ENCODE measurements at places on chromosomes 2 and 18.

DNA sequence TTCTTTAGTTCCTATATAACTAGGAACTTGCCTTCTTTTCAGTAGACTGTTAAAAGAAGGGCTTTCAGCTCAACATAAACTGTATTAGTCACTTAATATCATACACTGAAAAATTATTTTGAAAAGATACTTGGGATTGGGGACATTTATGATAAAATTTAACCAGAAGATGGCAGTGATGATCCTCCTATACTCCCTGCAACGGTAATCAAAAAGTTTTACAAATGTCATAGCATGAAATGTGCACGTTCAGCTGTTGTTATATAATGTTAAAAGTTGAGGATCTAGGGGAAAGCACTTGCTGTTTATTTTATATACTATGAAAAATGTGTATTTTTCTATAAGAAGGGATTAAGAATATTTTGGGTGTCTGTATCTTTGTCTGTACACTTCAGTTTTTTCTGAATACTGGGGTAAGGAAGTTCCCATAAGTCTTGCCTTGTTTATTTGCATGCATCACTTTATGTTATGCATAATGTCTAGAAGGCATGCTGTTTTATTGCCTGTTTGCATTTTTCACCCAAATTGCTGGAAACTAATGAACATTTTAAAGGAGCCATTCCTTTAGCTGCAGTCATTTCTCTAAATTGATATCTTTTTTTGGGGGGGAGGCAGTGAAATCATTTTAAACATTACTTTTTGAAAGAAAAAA lies 19.0 kb downstream of the DYNC1I2 start:
- DNase-seq: peak; percentile 46

GRCh38 chr2:179622635-179623300 lies 238.6 kb downstream of the ZNF385B start:
- no peak for DNase-seq

DNA sequence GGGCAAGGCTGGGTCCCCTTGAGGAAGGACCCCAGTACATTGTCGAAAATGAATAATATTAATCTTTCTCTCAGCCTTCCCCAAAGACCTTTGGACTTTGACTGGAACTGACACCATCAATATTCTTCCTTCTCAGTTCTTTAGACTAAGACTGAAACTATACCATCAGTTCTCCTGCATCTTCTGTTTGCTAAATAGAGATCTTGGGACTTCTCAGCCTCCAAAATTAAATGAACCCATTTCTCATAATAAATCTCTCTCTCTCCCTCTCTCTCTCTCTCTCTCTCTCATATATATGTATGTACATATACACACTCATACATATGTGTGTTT lies 39.7 kb upstream of the VRK2 start:
- DNase-seq: no peak

DNA sequence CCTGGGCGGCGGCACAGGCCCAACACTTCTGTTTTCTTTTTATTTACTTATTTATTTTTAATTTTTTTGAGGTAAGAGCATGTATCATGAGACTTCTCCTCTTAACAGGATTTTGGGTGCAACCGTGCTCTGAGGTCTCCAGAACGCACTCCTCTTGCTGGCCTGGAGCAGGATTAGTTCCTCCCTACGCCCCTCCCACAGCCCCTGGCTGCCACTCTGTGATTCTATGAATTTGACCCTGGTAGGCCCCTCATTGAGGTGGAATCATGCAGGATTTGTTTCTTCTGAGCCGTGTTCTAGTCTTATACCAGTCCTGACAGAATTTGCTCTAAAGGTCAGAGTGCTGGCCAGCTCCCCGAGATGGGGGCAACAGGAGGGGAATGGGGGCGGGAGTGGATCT lies 106.5 kb upstream of the HS6ST1 start:
- DNase-seq: no peak

DNA sequence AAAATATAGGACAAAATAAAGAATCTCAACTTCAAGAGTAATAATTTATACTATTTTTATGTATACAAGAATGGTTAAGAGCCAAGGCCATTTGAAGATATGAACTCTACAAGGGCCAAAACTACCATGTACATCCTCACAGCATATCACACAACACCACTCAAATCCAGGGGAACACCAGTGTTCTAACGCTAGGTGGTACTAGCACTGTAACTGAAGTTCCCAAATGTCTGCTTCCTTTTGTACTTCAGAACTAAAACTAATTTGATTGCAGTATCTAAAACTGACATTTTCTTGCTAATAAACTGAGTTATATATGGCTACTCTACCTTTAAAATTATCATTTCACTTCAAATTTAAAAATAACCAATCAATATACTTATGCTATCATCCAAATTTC lies 47.0 kb downstream of the REV1 start:
- DNase-seq: peak; percentile 28

- DNase-seq: no peak
Observed at GRCh38 chr18:79544386-79544963, 135.1 kb upstream of the CTDP1 start.
